Foreskin fibroblast (primary cell): ENCODE measurements at places on chromosomes 2 and 18.

DNA sequence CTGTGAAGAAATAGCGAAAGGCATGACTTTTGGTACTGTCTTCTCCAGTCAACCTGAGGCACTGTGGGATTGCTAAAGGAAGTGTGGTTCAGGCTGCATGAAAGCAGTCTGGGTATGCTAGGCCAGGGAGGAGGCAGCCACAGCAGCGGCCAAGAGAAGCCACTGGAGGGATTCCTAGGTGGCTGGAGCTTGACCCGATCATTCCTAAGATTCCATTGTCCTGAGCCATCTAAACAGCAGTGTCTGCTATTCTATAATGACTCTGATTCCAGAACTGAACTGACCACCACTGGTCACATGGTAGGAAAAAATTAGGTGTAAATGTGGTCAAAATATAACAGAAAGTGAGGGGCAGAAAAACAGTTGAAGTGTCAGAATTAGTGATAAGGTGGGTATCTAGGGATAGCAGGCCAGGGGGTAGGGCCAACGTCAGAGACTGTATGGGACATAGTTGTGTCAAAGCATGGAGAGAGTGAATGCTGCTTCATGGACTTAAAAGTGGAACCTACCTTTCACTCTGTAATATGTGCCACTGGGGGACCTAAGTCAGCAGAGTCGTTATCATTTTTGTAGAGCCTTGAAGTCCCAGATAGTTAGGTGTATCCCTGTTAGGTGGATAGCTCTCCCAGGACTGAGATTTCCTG, 204.6 kb downstream of the CTNNA2 start:
- peak; percentile 3 for DNase-seq

GRCh38 chr2:215022418-215022817, 116.0 kb downstream of the ABCA12 start:
- no peak for DNase-seq

DNA sequence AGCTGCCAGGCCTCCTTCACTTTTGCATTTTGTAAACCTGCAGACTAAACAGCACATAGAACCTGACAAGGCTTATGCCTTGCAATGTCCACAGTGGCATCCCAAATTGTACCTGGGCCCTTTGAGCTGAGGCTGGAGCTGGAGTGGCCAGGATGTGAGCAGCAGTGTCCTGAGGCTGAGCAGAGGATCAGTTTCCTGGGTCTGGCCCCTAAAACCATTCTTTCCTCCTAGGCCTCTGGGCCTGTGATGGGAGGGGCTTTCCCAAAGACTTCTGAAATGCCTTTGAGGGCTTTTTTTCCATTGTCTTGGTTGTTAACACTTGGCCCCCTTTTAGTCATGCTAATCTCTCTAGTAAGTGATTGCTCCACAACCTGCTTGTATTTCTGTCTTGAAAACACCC, 32.8 kb downstream of the FSIP2 start:
- DNase-seq = no peak

DNA sequence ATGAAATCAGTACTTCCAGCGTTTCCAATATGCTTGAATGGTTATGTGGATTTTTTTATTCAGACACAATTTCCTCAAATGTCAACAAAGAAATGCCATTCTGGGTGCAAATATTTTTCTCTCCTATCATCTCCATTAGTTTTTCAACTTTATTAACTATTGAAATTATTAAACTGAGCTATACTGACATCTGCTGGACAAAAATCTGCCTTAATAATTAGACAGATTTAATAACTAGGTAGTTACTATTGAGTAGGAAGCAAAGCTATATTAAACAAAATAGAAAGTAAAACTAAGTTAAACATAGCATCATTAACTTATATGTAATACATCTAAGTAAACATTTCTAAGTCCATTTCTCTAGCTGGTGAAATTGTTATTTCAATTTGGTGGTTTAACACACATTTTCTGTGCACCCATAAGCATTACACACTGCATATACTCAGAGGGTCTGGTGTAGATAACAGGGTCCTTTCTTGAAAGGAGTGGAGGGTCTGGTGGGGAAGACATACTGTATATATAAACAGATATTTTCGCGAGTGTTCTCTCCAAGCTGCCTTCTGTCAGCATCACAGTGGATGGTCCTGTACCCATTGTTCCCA, 77.0 kb downstream of the LANCL1 start:
- DNase-seq = peak; percentile 8

DNA sequence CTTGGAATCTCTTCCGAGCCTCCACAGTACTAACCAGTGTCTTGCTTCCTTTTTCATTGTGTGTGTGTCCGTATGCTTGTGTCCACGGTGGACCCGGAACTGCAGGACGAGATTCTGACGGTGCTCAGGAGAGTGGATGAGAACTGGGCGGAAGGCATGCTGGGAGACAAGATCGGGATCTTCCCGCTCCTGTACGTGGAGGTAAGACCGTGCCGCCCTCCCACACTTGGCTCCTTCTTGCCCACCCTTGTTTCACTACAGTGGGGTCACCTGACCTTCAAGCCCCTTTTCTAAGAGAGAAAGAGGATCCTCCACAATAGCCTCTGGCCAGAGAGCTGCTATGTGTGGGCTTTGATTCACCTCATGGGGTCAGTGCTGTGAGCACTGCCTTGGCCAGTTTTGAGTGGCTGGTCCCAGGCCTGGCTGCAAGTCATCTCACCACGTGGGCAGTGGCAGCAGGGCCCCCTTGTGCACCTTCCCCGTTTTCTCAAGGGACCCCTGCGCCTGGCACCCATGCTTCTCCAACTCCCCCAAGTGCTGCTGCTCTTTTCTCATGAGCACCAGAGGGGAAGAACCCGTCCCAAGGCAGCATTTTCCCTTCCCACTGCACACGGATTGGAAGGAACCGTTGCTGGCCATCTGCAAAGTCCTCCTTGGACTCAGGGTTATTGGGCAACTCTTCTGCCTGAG, 242.1 kb downstream of the SEPTIN10 start:
- DNase-seq = no peak

DNA sequence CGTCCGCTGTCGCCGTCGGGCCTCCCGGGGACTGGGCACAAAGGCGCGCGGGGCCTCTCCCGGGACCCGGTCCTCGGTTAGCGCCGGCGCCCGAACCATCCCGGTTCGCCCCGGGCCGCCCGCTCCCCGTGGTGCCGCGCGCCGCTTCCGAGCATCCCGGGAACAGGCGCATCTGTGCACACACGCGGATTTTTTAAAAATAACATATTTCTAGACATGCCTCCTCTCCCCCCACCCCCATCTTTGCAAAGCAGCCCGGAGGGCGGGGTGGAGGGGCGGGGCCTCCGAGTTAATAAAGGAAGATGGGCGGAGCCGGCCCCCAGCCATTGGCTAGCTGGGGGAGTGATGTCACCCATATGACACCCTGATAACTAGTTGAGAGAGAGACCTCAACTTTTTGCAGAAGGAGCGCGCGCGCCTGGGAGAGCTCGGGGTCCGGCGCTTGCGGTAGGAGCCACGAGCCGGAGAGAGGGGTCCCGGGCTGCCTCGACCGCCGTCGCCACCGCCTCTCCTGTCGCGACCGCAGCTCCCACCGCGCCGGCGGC, at the start of gene SOX11:
Gene SOX11 (plus strand): TSS at position 400 of the 545 bp plus-strand sequence. CDS start 338 bp downstream, outside the sequence.
- peak; percentile 86 for DNase-seq

DNA sequence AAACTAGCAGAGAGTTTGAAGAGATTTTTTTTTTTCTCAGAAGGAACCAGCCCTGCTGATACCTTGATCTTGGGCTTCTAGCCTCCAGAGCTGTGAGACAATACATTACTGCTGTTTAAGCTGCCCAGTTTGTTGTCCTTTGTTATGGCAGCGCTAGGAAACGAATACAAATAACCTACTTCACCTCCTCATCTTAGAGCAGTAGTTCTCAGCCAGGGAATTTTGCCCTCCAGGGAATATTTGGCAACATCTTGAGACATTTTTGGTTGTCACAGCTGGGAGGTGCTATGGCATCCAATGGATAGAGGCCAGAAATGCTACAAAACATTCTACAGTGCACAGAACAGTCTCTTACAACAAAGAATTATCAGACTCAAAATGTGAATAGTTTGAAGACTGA, 43.9 kb upstream of the BCL11A start:
- no peak for DNase-seq

- DNase-seq = peak; percentile 64
Observed at GRCh38 chr2:119240311-119241204, 16.9 kb downstream of the STEAP3 start.

DNA sequence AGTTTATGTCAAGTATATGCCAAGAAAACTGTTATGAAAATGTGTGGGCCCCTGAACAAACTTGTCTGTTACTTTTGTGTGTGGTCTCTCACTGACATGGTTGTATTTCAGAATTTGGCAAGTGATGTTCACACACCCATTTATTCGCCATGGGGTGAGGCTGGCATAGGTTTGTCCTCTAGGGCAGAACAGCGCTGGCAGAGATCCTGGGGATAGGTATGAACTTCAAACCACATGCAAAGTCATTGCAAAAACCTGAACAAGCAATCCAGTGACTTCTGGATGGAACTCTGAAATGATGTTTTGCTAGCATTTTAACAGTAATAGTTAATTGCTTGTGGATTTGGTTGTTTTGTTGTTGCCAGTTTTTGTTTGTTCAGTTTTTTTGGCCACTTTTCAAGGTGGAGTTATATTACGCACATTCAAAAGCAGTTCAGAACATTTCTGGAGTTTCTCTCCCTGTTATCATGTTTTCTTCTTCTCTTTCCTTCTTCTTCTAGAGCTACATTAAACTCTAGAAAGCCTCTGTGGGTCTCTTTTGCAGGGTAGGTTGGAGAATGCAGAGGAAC, 78.5 kb downstream of the MDH1 start:
- peak; percentile 40 for DNase-seq

- DNase-seq = no peak
Observed at GRCh38 chr18:24402209-24402785, 4.7 kb upstream of the OSBPL1A start.

DNA sequence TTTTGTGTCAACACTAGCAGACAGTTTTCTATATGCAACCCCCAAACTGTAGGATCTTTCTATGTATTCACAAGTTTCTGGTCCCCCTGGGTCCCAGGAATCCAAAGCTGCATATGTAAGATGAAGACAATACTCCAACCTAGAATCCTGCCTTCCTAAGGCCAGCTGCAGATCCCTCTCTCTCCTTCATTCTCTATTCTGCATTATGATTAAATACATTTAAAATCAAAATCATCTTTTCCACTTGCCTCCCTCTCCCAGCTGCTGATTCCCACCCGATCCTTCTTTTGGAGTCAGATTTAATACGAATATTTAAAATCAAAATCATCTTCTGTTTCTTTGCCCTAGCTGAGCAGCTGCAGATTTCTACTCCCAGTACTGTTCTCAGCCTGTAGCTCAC, 783.0 kb upstream of the ZEB2 start:
- DNase-seq = no peak

DNA sequence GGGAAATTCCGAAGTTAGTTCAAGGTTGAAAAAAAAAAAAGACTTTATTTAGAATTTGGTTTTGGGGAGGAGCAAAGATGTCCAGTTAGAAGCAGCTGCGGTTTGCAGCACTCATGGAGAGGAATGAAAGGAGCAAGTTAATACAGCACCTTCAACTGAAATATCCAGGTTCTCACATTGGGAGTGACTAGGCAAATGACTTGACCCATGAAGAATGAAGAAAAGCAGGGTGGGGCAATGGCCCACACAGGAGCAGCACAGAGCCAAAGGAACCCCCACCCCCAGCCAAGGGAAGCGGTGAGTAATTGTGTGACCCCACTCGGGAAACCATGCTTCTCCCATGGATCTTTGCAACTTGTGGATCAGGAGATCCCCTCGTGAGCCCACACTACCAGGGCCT, 32.8 kb downstream of the ZNF892 start:
- DNase-seq = no peak

DNA sequence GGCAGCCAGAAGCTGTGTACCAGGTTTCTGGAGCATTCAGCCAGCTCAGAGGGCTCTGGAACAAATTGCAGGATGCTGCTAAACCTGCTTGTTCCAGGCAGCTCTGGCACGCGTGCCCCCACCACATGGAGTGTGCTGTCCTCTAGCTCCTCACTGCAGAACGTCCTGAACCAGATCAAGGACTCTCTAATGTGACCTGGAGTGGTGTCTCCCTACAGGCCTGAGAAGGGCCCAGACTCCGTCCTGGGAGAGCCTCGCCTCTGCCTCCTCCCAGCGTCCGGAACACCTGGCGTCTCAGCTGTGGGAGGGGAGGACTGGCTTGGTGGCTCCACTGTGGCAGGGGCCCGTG, 115.6 kb upstream of the GPC1 start:
- DNase-seq = peak; percentile 10

DNA sequence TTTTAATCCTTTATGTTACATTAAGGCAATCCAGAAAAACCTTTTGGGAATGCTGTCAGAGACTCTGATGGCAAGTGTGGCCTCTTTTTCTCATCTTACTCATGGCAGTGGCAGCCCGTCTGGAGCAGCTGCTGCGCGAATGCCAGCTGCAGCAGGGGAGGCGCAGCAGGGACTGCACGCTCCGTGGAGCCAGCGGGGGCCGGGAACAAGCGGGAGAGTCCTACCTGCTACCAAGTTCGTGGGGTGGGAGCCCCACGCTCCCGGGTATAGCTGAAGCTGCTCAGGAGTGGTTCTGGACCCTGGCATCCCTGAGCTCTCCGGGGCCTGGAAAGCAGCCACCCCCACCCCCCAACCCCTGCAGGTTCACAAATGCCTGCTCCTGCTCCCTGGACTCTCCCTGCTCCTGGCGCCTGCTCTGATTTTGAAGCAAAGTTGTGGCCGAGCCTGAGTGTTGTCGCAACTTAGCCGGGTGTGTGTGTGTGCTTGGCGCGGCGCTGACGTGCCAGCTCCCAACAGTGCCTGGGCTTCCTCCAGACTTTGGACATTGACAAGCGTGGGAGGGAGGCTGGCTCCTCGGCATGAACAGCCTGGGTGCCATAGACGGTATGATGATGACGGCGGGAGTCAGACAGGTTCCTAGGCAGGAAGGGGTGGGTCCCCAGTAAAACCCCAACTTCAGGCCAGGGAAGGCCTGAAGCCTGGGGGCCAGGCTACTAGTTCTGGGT, 21.7 kb downstream of the TMX3 start:
- DNase-seq = no peak

DNA sequence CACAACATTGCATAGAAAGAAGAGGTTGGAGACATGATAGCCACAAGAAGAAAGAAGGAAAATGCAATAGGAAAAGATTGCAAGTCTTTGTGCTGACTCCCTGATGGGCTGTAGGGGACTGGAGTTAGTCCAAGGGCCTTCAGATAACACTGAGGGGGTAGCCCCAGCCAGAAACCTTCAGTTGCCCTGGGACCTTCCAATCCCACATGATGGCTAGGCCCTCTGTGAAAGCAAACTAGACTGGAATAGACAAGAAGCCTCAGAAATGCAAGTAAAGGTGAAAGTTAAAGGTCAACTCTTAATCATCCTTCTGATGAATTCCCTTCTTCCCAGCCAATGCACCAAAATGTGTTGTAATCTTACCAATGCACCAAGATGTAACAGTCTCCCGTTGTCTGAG, 19.2 kb downstream of the CMPK2 start:
- DNase-seq = no peak
